GM19239 (cell line): ENCODE measurements at places on chromosomes 7 and 10.

GRCh38 chr10:13184730-13185514 lies 23.6 kb downstream of the MCM10 start:
- DNase-seq = no peak

GRCh38 chr10:99779335-99779734 lies 3.1 kb upstream of the ABCC2 start:
- no peak for DNase-seq

GRCh38 chr7:128166603-128167041 lies 74.5 kb upstream of the LEP start:
- DNase-seq = no peak

DNA sequence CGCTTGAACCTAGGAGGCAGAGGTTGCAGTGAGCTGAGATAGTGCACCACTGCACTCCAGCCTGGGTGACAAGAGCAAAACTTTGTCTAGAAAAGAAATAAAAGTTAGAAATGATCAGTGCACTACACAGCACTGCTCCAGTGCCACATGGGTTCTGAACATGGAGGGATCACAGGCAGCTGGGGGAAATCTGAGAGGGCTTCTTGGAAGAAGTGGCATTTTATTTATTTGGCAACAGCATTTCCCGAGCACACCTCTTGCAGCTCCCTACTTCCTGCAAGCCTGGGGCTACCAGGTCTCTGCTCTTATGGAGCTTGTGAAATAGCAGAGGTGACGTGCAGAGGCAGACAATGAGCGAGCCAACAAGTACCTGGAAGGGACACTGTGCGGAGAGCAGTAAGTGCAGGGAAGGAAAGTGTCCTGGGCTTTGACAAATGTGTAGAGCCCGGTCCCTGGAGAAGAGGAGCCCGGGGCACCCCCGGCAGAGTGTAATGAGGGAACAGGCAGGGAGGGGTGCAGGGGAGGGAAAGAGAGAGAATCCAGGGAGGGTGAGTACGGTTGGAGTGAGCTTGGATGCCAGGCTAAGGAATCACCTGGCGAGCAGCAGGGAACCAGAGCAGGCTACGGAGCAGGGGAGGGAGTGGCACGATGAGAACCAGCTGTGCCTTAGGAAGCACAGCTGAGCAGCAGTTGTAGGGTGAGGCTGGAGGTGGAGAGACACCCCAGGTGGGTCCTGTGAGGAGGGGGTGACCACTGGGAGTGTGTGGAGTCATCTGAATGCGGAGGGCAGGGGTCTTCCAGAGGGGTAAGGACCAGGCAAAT lies 104.6 kb upstream of the CTBP2 start:
- no peak for DNase-seq

GRCh38 chr7:64753032-64753431 lies 41.2 kb upstream of the ZNF138 start:
- no peak for DNase-seq

- DNase-seq = no peak
Observed at GRCh38 chr10:132388891-132389432, 8.0 kb upstream of the PWWP2B start.
